Thyroid gland (tissue), 4 donors: ENCODE measurements at places on chromosomes 6 and 20. TPM values are rescaled to one million over a fixed set of nuclear protein-coding genes. Genes with fewer than 3 reads are reported as not detected.

GRCh38 chr6:100553243-100553642, 88.5 kb upstream of the SIM1 start:
- no peak for DNase-seq

DNA sequence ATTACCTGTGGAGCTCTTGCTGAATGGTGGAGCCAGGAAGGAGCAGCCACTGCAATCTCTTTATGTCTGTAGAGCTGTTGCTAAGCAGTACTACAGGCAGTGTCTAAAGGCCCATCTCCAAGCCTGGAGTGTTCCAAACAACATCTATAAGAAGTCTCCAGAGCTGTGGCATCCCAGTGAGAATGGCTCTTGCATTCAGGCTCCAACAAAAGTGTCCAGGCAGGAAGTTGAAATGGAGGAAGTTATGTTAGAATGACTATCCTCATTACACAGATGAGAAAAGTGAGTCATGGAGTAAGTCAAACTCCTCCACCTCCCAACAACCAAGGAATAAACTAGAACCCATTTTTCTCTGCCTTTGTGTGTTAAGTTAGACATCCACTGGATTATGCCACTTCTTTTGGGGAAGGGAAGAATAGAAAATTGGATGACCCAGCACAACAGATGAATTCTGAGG, 288.5 kb upstream of the STXBP5 start:
- DNase-seq = no peak

GRCh38 chr6:7269816-7270215, 43.2 kb downstream of the SSR1 start:
- DNase-seq = no peak

DNA sequence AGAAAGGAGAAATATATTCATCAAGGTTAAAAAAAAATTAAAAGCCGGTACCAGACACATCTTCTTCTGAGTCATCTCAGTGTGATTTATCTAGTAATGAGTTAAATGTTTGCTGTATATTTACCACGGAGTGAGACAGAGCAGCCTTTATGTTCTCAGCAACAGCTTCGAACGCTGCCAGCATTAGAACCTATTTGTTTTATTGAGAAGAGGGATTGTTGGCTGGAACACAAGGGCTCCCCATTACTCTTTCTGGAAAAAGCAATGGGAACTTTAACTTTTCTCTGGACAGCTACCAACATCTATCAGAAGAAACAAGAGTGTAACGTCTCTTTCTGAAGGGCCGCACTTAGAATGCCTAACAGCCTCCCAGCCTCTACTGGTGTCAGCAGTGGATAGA, 105.3 kb upstream of the TAB2 start:
- DNase-seq = no peak

- no peak for DNase-seq
Measured at GRCh38 chr6:170101281-170102035, 189.4 kb downstream of the DLL1 start.

DNA sequence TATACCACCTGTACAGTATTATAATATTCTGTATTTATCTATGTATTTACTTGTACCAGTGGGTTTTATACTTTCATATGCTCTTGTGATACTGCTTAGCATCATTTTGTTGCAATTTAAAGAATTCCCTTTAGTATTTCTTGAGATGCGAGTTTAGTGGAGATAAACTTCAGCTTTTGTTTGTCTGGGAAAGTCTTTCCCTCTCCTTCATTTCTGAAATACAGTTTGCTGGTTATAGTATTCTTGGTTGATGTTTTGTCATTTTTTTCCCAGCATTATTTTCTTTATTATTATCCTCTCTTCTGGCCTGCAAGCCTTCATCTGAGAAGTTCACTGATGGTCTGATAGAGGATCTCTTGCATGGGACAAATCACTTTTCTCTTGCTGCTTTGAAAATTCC, 136.6 kb upstream of the MCHR2 start:
- no peak for DNase-seq

DNA sequence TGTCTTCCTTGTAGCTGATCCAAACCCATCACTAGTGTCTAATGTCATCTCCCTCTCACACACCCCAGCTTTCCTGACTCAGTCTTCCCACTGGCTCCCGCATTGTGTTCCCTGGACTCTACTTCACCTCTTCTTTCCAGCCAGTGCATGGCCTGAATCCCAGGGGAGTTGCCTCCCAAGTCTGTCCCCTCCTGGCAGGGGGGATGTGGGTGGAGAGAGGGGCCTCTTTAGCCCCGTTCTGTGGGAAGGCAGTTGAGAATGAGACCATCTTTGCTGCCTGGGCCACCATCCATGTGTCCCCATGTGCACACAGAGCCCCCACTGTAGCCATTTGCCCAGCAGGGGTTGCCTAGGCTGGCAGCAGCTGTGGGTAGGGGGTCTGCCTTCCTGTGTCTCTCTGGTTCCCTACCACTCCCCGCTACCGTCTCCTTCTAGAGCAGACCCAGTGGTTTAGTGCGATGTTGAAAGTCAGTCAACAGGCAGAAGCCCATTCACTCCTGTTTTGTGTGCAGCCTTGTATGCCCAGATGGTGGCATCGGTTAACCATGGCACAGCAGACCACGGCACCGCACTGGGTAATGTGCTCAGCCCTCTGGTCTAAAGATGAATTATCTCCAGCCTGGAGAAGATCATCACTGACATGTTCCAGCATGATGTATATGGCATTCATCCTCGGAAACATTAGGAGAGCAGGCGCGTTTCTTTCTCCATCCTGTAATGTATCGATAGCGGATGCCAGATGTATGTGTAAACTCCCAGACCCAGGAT, 178.8 kb upstream of the SNX9 start:
- peak; percentile 49 for DNase-seq

- DNase-seq = no peak
Measured at GRCh38 chr6:129104131-129104530, 221.2 kb downstream of the LAMA2 start.

RUNX2 gene
- 4.2 TPM for total RNA-seq
